Pulmonary artery endothelial cell (primary cell): ENCODE measurements at places on chromosomes 12 and 14.

GRCh38 chr12:121295746-121296617 is 527 bp downstream of the CAMKK2 start:
- DNase-seq: no peak

DNA sequence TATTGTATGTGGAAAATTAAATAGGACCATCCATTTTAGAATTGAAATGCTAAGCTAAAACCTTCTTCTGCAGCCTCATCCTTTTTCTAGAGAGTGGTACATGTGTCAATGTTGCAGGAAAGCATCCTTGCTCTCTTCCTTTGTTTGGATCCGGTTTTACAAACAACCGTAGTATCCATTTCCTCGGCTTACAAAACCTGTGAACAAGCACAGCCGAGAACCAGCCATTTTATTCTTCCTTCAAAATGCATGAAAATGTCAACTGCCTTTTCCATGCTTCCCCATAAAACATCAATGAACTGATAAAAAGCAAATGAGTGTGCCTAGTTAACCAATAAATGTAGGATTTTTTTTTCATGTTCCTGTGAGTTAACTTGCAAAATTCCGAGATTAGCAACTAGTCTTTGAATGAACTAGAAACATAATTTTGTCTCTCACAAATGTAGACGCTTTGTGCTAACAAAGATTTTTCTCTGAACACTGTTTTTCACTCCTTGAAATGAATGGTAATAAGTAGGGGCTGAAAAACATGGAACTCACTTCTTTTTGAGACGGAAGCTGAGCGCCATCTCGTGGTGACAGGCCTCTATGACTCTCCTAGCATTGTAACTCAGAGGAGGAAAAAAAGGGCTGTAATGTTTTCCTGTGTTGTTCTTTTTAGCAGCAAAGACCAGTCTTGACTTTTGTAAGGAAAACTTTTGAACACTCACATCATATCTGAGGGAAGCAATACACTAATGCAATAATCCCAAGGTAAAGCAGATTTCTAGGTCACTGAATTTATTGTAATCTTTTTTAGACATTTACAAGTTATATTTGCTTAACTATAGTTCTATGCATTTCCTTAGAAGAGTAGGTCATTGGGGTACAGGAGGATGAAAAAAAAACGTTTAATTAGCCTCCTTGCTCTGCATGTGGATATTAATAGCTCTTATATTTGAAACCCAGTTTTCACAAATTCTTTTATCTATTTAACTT is 157.4 kb upstream of the FOXG1 start:
- DNase-seq: peak; percentile 19

DNA sequence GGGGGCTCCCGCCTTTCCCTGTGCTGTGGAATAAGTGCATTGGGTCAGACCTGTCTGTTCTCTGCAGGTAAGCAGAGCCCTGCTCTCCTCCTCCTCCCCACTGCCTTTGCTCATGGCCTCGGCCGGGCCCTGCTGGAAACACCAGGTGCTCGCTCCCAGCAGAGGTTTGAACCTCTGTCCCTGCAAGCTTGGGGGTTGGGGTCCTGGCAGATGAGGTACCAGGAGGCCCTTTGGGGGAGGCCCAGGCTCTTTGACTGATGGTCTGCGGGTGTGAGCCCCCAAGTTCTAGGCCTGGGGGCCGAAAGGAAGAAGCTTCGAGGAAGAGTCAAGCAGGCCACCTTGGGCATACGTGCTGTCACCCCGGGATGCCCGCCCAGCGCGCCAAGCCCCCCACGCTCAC is 22.1 kb upstream of the CEP170B start:
- DNase-seq: no peak

DNA sequence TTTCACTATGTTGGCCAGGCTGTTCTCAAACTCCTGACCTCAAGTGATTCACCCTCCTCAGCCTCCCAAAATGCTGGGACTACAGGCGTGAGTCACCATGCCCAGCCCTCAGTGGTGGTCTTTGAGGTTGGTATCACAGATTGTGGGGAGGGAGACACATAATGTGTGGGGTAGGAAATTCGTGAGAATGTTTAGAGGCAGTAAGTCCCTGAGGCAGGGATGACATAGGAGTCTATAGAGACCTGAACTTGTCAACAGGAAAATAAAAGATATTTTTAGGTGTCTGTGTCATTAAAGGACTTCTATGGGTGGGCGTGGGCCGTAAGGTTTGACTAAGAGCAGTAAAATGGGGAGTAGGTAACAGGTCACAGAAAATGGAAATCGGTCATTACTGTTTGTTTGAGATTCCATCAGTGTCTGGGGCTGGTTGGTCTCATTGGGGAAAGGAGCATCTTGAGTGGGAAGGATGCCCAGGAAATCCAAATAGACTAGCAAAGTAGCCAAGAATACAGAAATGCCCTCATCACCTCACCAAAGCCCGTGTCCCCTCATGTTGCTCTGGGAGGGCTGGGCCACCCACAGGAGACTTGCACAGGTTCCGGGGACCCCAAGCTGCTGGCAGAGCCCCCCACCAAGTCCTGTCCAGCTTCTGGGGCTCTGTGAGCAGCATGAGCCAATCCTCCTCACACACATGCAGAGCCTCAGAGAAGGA is 63.6 kb upstream of the BCL2L14 start:
- no peak for DNase-seq

DNA sequence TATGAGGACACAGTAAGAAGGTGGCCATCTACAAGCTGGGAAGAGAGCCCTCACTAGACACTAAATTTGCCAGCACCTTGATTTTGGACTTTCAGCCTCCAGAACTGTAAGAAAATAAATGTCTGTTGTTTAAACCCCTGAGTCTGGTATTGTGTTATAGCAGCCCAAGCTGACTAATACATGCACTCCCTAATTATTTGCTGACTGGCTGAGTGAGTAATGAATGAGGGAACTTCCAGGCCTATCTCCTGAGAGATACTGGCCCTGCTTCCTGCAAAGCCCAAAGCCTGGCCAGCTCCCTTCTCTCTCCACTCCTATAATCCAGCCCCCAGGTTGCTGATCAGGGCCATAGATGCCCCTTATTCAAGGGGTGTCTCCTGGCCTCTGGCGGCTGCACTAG is 120.0 kb upstream of the NOS1 start:
- no peak for DNase-seq

GRCh38 chr12:43711348-43711747 is 47.2 kb downstream of the PUS7L start:
- no peak for DNase-seq

- no peak for DNase-seq
Observed at GRCh38 chr12:109527489-109528123, 45.7 kb downstream of the MMAB start.

DNA sequence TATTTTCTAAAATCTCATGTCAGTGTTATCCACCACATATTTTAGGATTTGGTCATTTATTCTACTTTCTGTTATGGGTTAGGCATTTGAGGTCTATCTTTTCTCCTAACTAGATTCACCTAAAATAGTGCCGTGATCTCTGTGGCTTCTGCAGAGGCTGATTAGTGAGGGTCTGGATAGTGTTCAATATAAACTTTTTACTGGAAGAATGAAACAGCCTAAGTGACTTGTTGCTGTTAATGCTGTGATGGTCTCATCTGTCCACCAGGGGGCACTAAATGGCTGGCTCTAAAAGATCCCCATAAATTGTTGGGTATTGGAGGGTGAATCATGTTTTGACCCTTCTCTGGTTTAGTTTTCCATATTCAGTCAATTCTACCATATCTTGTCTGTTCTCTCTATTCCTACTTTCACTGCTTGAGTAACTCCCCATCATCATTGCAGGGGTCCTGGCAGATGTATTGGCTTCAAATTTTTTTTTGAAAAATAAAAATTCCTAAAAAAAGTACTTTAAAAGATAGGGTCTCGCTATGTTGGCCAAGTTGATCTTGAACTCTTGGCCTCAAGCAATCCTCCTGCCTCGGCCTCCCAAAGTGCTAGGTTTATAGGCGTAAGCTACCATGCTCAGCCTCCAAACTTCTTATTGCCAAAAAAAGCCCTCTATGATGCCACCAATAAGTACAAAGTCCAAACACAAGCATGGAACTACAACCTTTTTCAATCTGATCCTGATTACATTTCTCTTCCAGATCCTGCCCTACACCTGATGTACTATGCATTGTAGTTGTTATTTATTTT is 6.9 kb downstream of the PABPN1 start:
- DNase-seq: peak; percentile 41

- no peak for DNase-seq
Observed at GRCh38 chr14:61608245-61609165, 86.8 kb upstream of the HIF1A start.

- peak; percentile 37 for DNase-seq
Observed at GRCh38 chr12:116599285-116600136, 40.3 kb downstream of the MAP1LC3B2 start.

- no peak for DNase-seq
Observed at GRCh38 chr14:49497267-49497666, 88.9 kb downstream of the RPS29 start.

DNA sequence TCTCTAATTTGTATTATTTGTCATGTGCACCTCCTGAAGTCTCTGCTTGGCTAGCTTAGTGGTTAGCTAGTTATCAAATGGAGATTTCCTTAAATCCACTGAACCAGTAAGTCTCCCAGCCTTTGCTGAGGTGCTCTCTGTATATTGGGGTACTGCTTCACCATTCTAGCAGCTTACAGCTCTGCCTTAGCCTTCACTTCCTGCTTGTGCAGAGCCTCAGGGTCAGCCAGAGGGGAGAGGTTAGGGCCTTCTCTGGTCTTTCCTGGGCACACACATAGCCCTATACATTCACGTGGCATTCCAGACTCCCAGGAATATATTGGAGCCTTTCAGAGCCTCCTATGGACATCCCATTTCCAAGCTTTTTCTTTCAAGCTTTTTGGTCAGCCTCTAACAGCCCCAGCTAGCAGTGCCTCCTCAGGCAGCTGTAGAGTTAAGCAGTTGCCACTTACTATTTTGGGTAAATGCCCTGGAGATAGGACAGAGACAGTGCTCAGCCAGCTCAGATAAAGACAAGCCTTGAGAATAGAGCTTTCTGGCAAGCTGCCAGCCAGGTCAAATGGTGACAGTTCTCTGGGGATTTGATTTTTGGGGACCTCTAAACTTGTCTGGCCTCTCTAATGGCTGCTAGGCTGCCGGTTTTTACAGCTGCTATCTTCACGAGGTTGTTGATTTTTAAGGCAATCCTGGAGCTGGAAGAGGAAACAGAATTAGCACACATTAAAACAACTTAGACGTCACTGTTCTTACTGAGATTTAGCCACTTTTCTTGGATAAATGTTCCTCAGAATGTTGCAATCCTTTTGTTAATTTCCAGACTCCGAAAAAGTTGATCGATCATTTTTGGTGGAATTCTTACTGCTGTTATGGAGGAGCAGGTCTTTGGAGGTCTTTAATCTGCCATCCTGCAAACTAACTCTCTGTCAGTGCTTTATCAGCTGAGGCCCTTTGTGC is 32.9 kb downstream of the FBXW8 start:
- no peak for DNase-seq

- no peak for DNase-seq
Observed at GRCh38 chr12:120093336-120093591, 23.3 kb downstream of the RAB35 start.

- DNase-seq: no peak
Observed at GRCh38 chr12:115037830-115038229, 353.9 kb upstream of the TBX3 start.

- no peak for DNase-seq
Observed at GRCh38 chr12:47964106-47964728, 821 bp downstream of the TMEM106C start.

DNA sequence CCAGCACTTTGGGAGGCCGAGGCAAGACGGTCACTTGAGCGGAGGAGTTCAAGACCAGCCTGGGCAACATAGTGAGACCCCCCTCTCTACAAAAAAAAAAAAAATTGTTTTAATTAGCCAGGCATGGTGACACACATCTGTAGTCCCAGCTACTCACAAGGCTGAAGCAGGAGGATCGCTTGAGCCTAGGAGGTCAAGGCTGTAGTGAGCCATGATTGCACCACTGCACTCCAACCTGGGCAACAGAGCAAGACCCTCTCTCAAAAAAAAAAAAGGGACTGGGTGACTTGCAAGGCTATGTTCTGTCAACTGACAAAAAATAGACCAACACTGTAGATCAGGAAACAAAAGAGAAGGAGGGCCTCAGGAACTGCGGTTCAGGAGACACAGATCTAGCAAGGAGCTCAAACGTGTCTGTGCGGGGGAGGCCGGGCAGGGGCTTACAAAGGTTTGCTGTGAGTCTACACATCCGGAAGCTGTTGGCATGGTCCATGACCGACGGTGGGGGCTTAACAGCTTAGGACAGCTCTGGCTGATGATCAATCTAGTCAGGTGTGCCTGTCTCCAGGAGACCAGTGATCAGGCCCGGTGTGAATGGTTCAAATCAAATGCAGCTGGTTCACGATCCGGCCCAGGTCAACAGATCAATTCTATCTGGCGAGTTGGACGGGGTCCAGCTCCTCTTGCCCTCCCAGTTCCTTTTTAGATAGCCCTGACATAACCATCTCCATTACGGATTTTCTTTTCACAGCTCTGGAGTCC is 31.7 kb upstream of the INF2 start:
- no peak for DNase-seq

DNA sequence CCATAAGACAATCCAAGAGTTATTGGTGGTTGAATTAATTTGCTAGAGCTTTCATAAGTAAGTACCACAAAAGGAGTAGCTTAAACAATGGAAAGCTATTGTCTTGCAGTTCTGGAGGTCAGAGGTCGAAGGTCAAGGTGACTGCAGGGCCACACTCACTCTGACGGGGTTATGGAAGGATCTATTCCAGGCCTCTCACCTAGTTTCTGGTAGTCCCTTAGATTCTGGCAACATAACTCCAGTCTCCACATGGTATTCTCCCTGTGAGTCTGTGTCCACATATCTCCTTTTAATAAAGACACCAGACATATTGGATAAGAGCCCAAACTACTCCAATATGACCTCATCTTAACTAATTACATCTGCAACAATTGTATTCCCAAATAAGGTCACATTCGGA is 273.4 kb downstream of the FOXN3 start:
- DNase-seq: no peak

DNA sequence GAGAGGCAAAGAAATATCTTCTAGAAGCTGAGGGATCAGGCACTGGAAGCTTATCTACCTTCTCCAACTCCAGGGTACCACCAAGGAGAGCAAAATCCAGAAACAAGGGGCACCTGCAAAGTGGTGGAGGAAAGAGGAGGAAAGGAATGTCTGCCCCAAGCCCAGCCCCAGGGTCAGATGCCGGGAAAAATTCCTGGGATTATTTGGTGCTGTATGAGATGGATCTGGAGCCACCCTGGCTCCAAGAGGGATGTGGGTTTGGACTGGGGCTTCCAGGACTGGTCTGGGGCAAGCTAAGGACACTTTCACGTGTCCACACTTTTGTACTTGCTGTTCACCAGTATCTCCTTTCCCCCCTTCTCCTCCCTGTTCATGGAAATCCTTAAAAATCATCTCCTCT is 69.8 kb downstream of the DPF3 start:
- no peak for DNase-seq
